CD4-positive, alpha-beta T cell treated with Interleukin-4 for 4 hours (primary cell): ENCODE measurements at places on chromosomes 3 and 15.

DNA sequence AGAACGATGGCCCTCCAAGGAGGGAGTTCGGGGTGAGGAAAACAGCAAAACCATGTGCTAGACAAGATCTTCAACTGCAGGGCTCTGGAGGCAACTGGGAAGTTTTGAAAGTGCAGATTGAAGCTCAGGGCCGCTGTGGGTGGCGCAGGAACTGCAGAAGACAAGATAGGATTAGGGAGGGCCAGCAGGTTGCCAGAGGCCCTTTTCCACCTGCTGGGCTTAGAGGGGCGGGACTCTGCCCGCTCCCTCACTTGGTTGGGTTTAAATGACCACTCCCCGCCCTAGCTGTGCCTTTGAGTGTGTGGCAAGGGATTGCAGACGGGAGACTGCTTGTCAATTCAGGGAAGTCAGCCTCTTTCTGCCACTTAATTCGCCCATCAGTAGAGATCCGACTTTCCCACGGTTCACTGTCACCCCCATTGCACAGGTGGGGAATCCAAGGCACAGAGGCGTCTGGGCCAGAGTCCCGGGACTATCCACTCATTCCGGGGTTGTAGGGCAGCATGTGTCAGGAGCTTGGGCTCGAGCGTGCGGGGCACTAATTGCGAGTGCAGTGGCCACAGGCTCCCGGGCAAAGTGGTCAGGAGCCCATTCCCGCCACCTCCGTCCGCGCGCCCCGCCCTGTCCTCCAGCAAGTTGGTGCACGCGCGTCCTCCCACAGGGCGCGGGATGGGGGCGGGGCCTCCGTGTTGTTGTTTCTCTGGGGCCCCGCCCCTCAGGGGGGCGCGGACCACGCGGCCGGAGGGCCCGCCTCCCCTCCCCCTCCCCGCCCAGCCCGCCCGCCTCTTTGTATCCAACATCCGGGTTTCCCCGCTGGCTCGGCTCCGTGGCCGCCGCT, at the start of gene ACVR2B:
ACVR2B (plus strand) TSS at position 816 of the 838 bp plus-strand sequence. CDS start 433 bp downstream, outside the sequence.
- DNase-seq, result peak; percentile 67

- no peak for DNase-seq
Observed at GRCh38 chr3:50600141-50600753, 11.3 kb downstream of the CISH start.

DNA sequence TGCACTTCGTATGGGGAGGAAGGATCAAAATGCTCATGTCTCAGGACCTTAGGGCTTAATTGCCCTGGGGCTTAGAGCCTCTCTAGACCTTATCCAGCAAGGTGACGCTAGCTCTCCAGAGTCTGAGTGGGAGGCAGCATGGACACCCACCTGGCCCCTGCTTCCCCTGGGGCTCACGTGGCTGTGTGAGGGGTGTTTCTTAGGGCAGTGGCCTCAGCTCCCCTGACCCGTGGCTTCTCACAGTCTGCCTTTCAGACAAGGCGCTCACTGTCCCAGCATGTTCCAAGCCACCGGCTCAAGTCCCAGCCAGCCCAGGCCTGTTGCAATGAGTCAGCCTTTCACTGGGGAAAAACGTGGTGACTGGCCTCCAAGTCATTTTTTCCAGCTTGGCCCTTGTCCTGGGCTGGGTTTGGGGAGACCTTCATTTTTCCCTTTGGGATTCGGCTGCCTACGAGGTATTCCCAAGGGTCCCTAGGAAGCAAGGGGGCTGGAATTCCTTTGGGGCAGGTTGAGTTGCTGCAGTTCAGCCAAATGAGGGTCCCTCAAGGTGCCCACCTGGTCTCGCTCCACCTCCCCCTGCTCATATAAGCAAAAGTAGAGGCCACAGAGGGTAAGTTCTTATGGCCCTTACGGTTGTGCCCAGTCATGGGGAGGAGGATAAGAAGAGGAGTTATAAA, 15.7 kb downstream of the BHLHE40 start:
- no peak for DNase-seq

DNA sequence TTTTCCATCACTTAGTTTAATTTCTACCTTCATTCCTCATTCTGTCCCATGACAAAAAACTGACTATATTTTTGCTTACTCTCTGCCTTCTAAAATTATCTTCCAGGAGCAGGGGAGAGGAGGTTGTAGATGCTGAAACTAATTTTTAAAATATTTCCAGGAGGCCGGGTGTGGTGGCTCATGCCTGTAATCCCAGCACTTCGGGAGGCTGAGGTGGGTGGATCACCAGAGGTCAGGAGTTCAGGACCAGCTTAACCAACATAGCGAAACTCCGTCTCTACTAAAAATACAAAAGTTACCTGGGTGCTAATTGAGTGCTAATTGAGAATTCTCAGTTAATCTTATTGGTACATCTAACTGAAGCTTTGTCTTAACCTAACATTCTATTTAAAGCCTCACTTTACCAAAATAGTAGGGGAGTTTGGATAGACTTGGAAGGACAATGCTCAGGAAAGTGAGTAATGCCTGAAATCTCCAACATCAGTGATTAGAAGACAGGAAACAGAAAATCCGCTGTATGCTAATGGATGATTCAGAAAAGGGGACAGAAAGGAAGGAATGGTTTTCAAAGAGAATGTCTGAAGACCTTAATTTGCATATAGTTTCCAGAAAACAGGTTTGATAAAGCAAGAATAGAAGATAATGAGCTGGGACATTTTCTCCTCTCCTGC, 336.1 kb downstream of the GBE1 start:
- DNase-seq, result no peak

DNA sequence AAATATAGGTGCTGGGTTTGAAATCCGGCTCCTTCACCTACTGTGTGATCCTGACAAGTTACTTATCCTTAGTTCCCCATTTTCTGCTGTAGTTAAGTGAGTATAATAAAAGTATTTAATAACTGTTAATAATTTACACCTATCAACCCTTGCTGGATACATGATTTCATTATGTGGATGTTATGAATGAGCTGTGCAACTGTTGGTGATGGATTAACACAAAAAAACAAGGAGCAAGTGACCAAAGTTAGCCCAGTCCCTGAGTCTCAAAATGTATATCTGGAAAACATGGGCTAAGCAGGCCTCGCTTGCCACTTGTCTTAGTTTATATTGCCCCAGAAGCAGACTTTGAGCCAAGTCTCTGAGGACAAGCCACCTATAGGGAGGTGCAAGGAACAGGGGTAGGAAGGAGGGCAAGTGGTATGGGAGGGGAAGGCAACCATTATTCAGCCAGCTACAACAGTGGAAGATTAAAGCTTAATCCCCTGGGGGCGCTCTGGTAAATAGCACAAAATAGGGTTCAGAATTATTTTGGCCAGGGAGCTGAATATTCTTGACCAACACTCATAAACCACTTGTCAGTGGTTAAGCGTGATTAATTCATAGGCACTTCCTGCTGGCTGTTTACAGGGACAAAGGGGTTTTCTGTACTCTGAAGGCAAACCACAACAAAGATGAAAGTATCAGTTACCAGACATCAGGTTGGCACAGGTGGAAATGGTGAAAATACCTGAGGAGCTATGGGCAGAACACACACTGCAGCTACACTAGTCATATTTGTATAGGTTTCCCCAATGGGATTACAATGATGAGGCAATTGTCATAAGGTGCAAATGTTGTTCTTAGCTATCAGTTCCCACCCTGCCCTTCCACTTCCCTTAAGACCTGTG, 76.2 kb downstream of the TRIM42 start:
- no peak for DNase-seq

- DNase-seq, result no peak
Observed at GRCh38 chr3:133136114-133137041, 98.2 kb downstream of the TMEM108 start.

GRCh38 chr15:80710635-80711554, 15.8 kb downstream of the ABHD17C start:
- DNase-seq, result no peak

- DNase-seq, result no peak
Observed at GRCh38 chr3:124243177-124243859, 251.4 kb upstream of the ROPN1 start.

GRCh38 chr3:31275038-31275572, 257.6 kb upstream of the STT3B start:
- DNase-seq, result no peak

- DNase-seq, result peak; percentile 2
Observed at GRCh38 chr3:193788189-193788991, 195.4 kb downstream of the OPA1 start.

DNA sequence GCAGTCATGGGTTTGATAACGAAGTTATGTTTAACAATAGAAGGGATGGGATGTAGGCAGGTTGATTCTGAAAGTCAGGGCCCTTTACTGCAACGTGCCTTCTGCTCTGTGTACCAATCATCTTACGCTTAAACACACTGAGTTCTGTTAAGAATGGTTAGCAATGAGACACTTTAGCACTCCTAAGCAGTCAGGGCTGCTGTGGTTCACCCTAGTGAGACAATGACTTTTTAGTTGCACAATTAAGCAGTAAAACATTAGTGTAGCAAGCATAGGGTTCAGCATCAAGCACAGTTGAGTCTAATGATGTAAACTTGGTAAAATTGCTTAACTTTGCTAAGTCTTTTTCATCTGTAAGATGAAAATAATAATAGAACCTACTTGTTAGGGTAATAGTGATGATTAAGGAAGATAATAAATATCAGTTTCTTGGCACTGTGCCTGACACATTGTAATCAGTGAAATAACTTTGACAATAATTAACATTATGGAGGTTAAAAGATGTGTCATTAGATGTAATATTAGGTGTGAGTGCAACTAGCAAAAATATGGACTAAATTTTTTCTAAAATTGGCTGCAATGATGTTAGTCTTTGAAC, 484.2 kb upstream of the THBS1 start:
- DNase-seq, result no peak

DNA sequence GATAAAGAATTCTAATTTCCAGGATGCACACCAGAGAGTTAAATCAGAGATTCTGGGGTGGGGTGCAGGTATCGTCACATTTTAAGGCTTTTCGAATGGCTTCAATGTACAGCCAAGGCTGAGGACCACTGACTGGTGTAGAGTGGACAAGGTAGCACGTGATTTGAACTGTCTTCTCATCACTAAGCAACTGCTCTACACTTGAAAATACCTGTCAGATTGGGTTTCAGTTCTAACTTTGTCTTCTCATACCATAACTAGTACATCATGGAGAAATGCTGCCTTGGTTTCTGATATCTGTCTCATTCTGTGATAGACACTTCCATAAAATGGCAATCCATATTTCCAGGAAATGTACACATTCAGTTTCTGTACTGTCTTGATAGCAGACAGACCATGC, 58.0 kb upstream of the MRPL3 start:
- no peak for DNase-seq

GRCh38 chr15:62849316-62850106, 193.0 kb upstream of the TPM1 start:
- no peak for DNase-seq

GRCh38 chr15:73700041-73700842, 16.1 kb downstream of the CD276 start:
- DNase-seq, result peak; percentile 76

GRCh38 chr15:95567686-95568085, 762.8 kb upstream of the NR2F2 start:
- no peak for DNase-seq

DNA sequence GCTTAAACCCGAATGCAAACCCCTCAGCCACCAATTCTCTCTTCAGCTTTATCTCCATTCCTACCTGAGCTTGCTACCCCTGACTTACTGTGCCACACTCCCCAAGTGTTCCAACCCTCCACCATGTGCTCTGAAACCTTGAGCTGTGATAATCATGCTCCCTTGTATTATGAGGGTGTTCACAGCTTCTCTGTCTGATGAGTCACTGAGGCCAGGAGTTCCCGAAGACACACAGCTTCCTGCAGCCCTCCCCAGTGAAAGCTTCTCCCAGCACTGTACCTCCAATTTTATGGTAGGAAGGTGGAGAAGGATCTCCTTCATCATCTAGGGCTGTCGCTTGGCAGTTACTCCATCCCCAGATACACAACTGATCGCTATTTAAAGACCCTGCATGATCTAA, 24.9 kb downstream of the STAC start:
- DNase-seq, result no peak

DNA sequence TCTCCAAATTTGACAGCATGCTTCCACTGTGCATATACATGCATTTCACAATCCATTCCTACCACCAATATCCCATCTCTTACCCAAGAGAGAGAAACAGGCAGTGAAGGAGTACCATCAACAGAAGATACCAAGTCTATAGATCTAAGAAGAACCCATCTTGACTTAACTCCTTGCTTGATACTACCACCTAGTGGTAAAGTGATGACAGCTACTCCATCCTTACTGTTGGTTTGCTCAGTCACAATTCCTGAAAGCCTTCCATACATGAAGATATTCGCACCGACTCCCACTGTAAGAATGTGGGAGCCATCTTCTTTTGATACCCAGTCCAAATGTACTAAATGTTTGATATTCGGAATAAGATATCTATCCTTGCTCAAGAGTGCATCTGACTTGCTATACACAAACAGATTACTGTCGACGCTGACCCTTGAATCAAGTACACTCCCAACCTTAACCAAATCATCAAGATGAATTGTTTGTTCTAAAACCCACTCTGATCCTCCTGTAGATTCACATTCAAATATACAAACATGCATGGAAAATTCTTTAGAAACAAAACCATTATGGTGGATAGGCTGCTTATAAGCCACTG, 123.1 kb downstream of the DMXL2 start:
- peak; percentile 3 for DNase-seq
